ENCODE measurements at places on chromosomes 3 and 15.

GRCh38 chr3:60431599-60431958 is 819.7 kb downstream of the FHIT start:
- peaks cover 15% of the 10 kb centered on the region for H3K4me1 ChIP-seq
- no peak overlapping the region for H3K4me3 ChIP-seq
- no peak for DNase-seq
- H3K27me3 ChIP-seq, result no peaks in the 10 kb centered on the region
- H3K27ac ChIP-seq, result no peak overlapping the region

DNA sequence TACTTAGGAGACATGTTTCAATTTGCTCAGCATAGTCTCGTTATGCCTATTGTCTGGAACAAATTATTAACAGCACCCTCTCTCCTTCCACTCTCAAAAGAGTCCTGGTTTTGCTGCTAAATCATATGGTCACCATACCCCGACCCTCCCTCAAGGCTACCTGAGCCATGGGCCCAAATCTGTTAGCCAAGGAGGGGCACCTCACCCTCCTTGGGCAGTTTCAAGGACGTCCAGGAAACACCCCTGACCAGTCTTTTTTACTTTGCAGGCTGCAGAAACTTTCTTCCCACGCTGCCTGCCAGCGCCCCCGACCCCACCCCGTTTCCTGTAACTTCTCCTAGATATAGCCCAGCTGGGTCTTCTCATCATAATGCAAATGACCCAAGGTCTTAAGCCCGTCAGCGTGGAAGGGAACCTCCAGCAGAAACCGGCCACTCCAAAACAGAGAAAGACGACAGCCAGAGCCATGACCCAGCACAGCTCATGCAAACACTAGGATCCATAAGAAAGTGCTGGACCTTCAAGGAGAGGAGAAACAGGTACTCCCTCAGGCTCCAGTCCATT is 62.3 kb downstream of the ADCY5 start:
- H3K4me3 ChIP-seq, result no peak overlapping the region
- DNase-seq, result no peak
- no peaks in the 10 kb centered on the region for H3K4me1 ChIP-seq
- H3K27ac ChIP-seq, result no peak overlapping the region
- H3K36me3 ChIP-seq, result no peaks in the 10 kb centered on the region
- peaks cover 2% of the 10 kb centered on the region for H3K27me3 ChIP-seq

DNA sequence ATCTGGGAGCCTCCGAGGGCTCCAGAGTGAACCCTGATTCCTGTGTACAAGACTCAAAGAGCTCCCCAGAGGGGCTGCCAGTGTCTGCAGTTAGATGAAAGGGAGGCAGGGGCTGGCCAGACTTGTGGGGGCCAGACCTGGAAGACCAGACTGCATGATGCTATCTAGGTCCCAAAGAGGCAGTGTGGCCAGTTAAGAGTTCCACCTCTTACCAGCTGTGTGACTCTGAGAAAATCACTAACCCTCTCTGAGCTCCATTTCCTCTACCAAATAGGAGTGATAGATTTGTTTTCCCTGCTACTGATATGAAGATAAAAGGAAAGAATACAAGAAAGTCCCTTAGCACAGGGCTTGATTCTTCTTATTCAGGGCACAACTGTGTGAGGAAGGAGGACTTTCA is 29.0 kb downstream of the ACSBG1 start:
- no peaks in the 10 kb centered on the region for H3K4me1 ChIP-seq
- no peaks in the 10 kb centered on the region for H3K36me3 ChIP-seq
- no peaks in the 10 kb centered on the region for H3K27me3 ChIP-seq

DNA sequence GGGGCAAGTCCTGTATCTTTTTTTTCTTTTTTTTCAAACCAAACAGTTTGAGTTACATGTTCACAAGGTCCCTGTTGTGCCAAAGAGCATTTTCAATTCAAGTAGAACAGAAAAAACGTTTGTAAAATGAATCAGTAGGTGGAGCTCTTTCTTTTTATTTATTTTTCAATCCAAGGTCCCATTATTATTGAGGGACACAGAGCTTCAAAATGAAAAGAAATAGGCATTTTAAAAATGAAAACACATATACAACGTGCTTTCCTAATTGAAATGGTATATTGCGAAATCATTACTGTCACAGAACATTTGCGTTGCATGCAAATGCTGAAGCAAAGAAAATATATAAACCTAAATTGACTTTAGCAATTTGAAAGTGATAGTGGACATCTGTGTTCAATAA is 711.0 kb downstream of the MECOM start:
- H3K4me1 ChIP-seq, result no peaks in the 10 kb centered on the region
- H3K27ac ChIP-seq, result no peak overlapping the region
- no peaks in the 10 kb centered on the region for H3K27me3 ChIP-seq
- no peak overlapping the region for H3K4me3 ChIP-seq
- no peak for DNase-seq

- DNase-seq, result no peak
- H3K4me3 ChIP-seq, result no peak overlapping the region
- H3K36me3 ChIP-seq, result peaks cover 31% of the 10 kb centered on the region
- H3K4me1 ChIP-seq, result no peaks in the 10 kb centered on the region
- no peak overlapping the region for H3K27ac ChIP-seq
Measured at GRCh38 chr3:136708333-136708985, 43.7 kb downstream of the STAG1 start.
